Activated CD8-positive, alpha-beta memory T cell treated with anti-CD3 and anti-CD28 coated beads for 48 hours (primary cell): ENCODE measurements at places on chromosomes 2 and 18.

- DNase-seq = no peak
These were observed 796 bp upstream of the DYSF start for GRCh38 chr2:71452565-71452964.

- DNase-seq = no peak
These were observed 86.2 kb upstream of the SPATS2L start for GRCh38 chr2:200220251-200220650.

DNA sequence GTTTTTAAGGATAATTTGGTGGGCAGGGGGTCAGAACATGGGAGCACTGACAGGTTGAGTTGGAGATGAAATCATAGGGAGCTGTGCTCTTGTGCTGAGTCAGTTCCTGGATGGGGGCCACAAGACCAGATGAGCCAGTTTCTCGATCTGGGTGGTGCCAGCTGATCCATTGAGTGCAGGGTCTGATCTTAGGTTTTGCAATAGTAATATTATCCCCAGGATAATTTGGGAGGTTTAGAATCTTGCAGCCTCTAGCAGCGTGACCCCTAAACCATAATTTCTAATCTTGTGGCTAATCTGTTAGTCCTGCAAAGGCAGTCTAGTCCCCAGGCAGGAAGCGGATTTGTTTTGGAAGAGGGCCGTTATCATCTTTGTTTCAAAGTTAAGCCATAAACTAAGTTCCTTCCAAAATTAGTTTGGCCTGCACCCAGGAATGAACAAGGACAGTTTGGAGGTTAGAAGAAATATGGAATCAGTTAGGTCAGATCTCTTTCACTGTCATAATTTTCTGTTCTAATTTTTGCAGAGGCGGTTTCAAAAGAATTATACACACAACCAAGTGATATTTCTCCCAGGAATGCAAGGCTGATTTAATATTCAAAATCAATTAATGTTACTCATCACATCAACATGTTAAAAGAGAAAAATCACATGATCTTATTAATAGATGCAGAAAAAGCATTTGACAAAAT is 23.0 kb downstream of the DBI start:
- no peak for DNase-seq

GRCh38 chr2:189770590-189771322 is 8.2 kb upstream of the OSGEPL1 start:
- DNase-seq = no peak
